Endothelial cell (in vitro differentiated cells): ENCODE measurements at places on chromosomes 6 and 20. TPM values are rescaled to one million over a fixed set of nuclear protein-coding genes. Genes with fewer than 3 reads are reported as not detected.

Gene PPP1R10
- 75.8 TPM for total RNA-seq

Gene RAD21L1
- 1.1 TPM for total RNA-seq

Gene CNR1
- total RNA-seq: 2.0 TPM

Gene CAP2
- total RNA-seq: 4.4 TPM
